GM12891 (cell line): ENCODE measurements at places on chromosomes 12 and 14.
A peak's percentile ranks its signal among the peaks of the same experiment; 100 is the strongest.

- DNase-seq: no peak
These were observed 74.2 kb downstream of the ARF6 start for GRCh38 chr14:49966971-49967630.

DNA sequence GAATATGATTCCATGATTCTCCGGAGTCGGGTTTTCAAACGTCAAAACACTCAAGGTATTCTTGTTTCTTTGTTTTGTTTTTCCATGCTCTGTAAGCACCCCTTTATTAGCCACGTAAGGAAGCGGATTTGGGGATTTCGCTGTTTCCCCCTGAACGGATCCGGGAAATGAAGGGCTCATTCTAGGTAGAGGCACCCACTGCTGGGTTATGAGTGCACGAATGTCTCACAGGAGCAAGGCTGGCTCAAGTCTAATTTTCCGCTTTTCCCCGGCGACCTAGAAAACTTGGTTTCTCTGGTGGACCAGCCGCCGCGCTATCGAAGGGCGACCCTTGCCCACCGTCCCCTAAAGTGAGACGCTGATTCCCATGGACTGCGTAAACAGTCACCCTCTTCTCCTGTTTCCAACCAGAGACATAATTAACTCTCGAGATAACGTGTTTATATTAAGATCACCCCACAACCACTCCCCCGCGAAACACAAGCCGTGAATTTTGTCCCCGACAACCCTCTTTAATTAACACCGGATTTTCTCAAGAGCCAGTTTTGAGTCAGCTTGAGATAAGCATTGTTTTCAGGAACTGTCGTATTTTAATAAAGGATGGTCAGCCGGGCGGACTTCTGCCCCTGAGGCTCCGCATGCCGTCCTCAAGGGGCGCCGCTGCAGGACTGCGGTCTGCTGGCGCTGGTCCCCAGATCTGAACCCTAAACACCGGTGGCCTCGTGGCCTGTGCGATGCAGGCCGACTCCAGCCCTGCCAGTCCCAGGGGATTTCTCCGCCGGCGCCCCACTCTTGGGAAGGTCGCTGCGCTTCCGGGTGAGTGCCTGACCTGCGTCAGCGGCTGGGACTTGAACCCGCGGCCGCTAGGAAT, 515 bp upstream of the ABCC9 start:
- DNase-seq: no peak

DNA sequence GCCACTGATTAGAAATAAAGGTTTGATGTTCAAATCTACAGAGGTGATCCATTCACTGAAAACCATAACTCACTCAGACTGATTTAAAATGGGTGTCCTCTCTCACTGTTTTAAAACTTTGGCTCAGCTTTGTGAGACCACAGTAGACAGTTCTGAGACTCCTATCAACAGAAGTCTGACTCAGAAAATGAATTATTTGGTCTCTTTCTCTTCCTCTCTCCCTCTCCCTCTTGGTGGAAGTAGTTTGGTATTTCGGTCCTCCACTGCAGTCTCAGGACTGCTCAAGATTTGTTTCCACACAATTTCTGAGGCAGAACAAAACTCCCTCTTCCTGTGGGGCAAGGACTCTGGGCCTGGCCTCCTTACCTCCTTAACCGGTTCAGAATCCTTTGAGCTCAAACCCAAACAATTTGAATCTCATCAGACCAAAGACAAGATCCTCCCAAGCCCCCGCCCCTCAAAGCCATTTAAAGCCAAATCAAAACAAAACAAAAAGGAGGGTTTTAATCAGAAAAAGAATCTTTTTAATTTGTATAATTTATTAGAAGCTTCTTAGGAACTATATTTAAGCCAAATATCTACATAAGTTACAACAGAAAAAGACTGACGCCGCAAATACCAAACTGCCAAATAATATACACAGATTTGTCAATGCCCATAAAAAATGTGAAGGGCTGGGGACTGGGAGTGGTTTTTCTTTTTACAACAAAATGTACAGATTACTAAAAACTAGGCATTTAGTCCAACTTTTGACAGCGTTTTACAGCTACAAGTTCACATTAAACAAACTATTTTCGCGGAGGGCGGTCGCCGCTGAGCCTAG, 3.9 kb downstream of the NKX2-1 start:
- DNase-seq: no peak

DNA sequence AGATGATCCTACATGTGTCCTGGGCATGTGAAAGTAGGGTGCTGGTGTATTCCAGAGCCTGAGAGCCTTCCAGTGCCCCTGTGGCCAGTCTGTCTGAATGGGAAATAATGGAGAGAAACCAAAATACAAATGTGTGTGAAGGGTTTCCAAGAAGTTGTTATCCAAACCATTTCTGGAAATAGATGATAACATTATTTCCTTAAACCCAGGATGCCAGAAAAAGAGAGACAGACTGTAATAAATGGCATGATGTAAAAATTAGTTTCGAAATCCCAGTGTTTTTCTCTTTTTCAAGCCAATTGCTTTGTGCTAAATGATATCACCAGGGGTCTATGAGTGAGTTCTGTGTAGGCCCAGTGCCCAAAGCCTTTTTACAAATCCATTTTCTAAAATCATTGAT, 175.3 kb downstream of the PHLDA1 start:
- DNase-seq: no peak

GRCh38 chr12:66393890-66394289, 91.6 kb downstream of the HELB start:
- no peak for DNase-seq

DNA sequence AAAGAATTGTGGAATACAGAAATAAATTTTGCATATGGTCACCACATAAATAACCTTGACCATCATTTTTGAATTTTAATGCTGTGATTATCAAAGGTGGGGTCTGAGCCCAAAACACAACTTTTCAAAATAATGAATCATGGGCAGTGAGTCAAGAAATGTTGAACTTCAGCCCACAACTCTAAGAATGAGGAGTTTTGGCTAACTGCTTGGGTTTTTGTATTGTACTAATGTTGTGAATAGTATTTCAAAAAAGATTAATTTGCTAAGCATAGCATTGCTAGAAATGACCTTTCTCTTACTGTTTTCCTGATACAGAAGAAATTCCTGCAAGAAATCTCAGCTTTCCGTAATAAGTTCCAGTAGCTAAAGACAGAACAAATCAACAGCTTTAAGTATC, 24.4 kb upstream of the YARS2 start:
- no peak for DNase-seq

GRCh38 chr14:64062381-64063115, 209.7 kb downstream of the SYNE2 start:
- DNase-seq: no peak

DNA sequence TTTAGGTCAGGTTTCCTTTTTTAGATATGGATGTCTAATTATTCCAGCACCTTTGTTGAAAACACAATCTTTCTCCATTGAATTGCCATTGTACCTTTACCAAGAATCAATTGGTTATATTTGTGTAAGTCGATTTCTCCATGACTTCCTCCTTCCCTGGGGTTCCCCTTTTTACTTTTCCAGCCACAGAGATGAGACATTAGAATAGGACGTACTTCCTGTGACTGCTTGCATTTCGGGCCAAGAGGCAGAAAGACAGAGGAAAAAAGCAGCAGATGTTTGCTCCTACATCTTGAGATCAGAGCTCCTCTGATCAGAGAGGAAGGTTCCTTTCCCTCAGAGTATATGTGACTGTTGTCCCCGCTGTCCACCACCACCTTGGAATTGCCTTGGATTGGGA, 453.7 kb upstream of the RGS6 start:
- DNase-seq: no peak

GRCh38 chr12:19941096-19941495, 427.2 kb upstream of the PDE3A start:
- DNase-seq: no peak

GRCh38 chr12:128711486-128711885, 112.3 kb downstream of the SLC15A4 start:
- no peak for DNase-seq

DNA sequence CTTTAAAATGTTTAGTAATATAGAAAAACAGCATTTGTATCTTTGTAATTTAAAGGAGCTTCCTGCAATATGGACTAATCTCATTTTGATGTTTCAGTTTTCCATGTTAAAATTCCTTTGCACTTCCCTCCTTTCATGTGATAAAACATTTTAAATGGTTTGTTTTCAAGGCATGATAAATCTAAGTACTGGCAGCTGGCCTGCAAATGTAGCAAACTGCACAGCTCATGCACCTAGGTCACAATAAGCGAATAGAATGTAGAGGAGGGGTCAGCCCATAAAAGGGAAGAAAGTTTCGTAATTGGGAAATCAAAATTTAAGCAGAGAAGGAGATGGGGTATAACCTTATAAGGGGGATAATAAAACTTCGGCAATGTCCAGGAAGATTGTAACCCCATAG, 80.0 kb upstream of the KCNH3 start:
- no peak for DNase-seq

DNA sequence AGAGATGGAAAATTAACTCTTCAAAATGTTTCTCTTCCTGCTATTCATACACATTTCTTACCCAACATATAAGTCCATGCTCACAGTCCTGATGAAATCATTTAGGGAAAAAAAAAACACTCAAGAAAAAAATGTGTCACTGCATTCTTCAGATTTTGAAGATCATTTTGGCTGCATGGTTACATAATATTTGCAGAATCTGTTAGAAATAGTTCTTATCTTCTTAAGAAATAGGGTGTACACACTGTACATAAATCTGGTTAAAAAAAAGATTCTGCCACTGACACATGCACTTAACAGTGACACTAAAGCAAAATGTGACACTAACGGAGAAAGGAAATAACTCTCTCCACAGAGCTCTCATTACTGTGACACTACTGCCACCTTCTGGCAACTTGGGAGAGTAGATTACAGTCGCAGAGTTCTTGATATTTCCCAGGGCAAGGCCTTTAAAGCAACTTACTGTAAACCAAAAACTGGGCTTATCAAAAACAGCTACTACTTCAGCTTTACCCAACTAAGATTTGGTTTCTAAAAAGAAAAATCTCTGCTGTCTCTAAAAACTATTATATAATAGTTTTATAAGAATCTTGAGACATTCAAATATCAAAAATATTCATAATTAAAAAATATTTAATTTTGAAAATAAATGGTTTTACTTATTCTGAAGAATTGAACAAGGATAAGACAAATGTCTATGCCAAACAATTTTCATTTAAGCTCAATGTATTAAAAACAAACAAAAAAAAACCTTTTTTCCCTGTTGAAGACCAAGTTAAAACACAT, 65.0 kb downstream of the SETD3 start:
- DNase-seq: peak; percentile 57

- DNase-seq: no peak
These were observed 751.1 kb downstream of the TMEM121 start for GRCh38 chr14:106277503-106277902.

DNA sequence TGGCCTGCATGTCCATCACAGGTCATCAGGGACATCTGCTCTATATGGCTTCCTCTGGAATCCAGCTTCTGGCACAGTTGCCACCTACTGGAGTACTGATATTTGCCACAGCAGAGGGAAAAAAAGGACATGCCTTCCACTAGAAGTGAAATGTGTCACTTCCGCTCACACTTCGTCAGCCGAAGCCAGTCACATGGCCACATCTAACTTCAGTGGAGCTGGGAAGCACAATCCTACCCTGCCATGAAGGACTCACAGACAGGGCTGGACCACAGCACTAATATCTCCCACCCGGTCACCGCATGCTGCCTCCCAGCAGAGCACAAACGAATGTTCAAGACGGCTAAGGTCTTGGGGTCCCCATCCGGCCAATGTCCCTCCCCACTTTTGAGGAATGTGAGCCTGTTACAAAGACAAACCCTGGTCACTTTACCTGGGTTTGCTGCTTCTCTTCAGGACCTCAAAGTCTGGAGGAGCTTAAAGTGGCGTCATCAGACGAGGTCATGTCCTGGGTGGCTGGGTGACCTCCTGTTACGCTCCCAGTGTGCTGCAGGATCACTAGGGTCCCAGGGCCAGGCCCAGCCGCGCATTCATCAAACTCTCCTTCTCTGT, 98.6 kb downstream of the GCH1 start:
- no peak for DNase-seq

- DNase-seq: no peak
These were observed 10.2 kb downstream of the KRT82 start for GRCh38 chr12:52395761-52396434.

DNA sequence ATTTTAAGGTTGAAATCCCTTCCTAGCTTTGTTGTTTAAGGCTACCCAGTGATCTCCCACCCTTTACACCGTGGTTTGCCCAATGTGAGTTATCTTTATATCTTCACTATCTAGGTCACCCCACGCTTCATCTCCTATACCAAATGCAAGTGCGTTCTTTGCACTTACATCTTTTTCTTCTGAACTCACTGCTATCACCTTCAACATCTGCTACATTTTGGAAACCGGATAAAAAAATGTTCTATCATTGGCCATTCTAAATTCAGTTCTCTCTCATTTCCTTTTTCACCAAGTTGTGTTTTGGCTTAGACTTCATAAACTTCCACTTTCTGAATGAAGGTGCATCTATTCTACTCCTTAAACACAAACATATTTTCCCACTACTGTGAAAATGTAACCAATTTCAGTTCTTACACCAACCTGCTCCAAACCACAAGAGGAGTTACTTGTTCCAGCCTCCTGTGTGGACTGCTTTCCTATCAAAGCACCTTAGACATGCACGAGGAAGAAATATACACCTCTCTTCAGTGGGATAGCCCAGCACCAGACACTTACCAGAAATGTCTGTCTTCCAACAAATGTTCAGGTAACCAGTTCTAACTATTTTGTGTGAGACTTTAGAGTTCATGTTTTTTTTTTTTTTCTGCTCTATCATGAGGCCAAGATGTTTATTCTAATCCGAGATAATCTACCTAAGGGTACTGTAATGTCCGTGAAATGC, 21.9 kb downstream of the CLEC9A start:
- DNase-seq: no peak

GRCh38 chr14:56648508-56649301, 69.1 kb downstream of the TMEM260 start:
- DNase-seq: no peak
